ENCODE measurements at places on chromosomes 3 and 15.
A peak's percentile ranks its signal among the peaks of the same experiment; 100 is the strongest.

DNA sequence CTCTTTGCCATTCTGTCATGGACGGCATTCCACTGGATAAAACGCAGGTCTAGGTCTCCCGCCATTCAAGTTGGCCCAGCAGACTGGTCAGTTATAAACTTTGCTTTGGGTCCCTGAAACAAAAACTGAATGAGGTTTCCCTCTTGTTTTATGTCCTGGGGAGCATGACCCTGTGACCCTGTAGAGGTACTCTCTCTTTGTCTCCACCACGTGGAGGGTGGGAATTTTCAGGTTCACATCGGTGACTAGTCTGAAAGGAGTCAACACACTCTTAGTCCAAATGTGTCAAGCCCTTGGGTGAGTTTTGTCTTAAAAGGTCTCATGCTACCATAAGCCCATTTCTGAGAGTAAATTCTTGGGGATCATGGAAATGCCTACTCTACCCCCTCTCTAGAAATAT lies 139.9 kb downstream of the PLCH1 start:
- DNase-seq = no peak

DNA sequence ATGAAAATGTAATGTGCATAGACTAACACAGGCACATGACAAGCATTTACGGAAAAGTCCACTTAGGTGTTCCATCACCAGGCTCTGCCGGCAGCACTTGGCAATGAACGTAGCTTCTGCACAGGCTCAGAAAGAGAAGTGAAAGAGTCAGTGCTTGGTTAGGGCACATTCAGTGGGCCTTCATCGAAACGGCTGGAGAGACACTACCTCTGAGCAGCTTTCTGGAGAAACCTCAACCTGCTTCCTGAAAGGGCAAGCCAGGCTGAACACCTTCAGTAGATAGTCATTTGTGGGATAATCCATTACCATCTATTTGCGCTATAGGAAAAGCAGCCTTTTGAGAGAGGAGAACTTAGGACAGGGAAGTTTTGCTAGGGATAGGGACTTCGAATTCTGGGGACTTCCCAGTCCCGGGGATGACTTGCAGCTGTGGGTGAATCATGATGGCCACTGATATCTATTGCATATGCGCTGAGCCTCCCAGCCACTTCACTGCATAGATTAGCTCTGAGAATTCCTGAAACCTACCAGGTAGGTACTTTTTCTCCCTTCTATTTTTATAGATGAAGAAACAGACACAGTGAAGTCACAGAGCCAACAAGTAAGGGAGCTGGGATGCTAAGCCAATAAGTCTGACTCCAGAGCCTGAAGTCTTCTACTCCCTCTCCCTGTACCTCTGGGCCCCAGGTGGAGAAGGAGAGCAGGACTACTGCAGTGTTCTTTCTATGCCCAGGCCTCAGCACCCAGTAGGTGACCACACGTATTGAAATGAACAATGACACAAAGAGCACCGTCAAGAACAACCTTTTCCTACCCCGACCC lies 4.2 kb upstream of the SH2D7 start:
- no peak for DNase-seq

GRCh38 chr3:40617084-40617483 lies 92.3 kb downstream of the ZNF621 start:
- no peak for DNase-seq

- peak; percentile 11 for DNase-seq
These were observed 24.6 kb downstream of the ITGA11 start for GRCh38 chr15:68407141-68407885.

DNA sequence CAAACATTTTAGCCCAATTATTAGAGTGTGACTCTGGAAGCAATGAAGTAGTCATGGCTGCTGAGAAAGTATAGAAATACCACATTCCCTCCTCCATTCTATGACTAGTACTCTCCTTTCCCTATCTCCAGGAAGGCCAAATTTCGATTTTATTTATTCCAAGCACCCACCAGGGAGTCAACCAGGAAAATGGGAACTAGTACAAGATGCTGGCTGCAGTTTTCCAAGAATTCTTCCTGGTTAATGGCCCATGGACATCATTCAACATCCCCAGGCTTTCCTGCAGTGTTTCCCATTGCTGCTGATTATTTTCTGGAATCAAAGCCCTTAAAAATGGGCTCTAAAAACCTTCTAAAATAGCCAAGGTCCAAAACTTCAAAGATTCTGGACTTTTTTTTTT lies 247.9 kb upstream of the STT3B start:
- no peak for DNase-seq

- no peak for DNase-seq
These were observed 592.8 kb upstream of the GBE1 start for GRCh38 chr3:82354228-82354627.

- DNase-seq = no peak
These were observed 38.3 kb downstream of the SLC6A6 start for GRCh38 chr3:14440531-14441239.

- DNase-seq = no peak
These were observed 18.3 kb downstream of the GXYLT2 start for GRCh38 chr3:72906154-72906553.

DNA sequence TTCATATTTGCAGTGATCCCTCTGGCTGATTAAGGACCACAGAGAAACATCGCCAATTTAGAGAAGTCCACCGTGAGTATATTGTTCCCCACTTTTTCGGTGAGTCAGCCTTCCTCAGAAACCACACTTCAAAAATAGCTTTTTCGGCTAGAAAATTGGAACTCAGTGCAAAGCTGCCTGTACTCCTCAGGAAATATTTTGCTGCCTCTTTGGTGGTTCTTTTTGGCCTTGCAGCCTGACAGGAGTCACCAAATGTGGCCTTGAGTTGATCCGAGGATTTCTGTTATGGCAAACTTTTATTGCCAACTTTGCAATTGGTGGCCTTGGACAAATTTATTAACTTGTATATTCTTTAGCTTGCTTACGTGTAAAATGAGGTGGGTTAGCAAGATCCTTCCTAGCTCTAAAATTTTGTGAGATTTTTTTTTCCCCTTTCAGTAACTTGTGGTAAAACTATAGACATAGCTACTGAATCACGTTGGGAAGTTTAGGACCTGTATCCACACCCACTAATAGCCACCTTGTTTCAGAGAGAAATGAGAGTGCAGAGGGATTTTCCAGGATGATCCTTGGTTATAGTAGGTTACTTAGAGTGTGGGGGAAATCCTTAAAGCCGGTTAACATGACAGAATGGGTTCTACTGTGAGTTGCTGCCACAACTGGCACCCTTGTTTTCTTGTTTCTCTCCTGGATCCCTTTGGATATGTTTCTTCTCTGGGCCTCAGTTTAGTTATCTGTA lies 9.9 kb downstream of the ARL6IP5 start:
- DNase-seq = no peak

DNA sequence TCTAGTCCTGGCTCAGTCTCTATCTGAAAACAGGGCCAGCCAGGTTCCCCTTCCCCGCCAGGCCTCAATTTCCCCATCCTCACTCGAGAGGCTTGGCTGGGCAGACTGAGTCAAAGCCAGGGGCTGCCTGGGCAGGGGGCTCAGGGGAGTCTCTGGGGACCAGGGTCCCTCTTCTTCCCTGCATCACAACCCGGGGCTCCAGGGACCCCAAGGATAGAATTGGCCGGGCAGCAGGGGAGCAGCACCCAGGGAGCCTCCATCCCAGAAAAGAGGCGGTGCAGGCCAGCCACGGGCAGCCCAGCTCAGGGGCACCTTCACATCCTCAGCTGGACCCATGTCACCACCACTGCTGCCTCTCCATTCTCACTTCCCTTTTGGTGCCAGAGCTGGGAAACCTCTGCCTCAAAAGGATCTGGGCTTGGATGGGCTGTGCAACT lies 13.3 kb upstream of the PLXND1 start:
- DNase-seq = no peak

DNA sequence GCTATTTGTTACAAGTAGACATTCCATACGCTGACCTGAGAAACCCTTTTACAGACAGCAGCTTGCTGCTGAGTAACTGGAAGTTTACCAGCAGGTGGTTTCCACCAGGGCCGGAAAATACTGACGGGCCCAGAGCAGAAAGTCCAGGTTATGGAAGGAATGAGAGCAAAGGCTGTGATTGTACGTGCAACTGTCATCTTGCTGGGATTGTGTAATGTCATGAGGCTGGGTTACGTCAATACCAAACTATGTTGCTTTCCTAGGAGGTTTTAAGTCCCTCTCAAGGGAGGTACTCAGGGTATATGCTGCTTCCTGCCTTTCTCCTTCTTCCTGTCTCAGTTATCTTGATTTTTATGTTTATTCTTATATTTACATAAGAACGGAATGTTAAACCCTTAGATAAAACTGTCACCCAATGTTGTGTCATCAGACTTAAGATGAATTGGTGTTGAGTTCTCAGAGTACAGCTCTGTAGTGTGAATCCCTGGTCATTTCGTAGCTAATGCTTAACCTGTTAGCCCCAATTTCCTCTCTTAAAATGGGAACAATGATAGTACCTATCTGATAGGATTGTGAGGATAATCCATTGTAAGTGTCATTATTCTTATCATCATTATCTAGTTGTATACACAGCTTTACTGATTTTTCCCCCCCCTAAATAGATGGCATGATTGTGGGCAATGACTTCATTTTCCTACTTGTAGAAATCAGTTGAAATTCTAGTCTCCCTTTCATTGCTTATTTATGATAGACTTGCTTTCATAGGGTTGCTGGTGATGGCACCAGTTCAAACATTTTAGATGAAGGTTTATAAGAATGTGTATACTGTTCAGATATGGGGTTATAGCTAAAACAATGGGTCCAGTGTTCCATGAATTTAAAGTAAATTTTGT lies 101.4 kb downstream of the FNDC3B start:
- DNase-seq = no peak

- no peak for DNase-seq
These were observed 24.8 kb upstream of the PPIB start for GRCh38 chr15:64187396-64188191.

- no peak for DNase-seq
These were observed 1.1 kb downstream of the TBC1D2B start for GRCh38 chr15:78076231-78077052.
